ENCODE measurements at places on chromosomes 5 and 9.

- DNase-seq: no peak
Measured at GRCh38 chr9:545480-545879, 296.0 kb upstream of the DMRT1 start.

GRCh38 chr9:85534340-85534739 is 207.4 kb downstream of the AGTPBP1 start:
- DNase-seq: no peak

- no peak for DNase-seq
Measured at GRCh38 chr9:80632041-80632440, 1057.3 kb downstream of the TLE1 start.

DNA sequence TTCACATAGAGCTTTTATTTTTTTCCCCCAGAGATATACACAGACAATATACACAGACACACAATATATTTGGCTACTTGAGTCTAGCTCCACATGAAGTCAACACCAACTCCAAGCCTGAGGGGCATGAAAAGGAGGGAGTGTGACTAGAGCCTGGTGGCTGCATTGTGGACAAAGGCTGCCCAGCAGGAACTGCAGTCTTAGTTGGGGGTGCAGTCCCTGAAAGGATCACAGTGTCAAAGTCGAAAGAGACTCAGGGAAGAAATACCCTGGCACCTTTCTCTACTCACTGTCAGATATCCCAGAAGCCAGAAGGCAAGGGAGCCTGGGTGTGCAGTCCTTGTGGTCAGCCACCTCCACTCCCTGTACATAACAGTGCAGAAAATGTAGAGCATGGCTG is 231.6 kb upstream of the RPS23 start:
- DNase-seq: no peak

DNA sequence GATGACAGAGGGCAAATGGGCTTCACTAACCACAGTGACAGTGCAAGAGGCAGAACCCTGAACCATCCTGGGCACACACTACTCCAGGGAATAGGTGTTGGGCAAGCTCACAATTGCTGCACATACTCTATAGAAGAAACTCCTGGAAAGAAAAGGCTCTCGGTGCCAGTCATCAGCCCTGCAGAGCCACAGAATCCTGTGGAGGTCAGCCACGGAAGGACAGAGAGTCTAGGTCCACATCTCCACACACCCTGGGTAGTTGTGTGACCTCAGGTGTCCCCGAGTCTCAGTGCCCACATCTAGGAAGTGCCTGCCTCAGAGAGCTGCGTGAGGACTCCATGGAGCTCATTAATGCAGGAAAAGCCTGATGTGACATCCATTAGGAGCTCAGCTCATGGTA is 16.0 kb upstream of the ANGPTL2 start:
- no peak for DNase-seq

- DNase-seq: no peak
Measured at GRCh38 chr9:34582787-34583186, 6.7 kb downstream of the CNTFR start.

DNA sequence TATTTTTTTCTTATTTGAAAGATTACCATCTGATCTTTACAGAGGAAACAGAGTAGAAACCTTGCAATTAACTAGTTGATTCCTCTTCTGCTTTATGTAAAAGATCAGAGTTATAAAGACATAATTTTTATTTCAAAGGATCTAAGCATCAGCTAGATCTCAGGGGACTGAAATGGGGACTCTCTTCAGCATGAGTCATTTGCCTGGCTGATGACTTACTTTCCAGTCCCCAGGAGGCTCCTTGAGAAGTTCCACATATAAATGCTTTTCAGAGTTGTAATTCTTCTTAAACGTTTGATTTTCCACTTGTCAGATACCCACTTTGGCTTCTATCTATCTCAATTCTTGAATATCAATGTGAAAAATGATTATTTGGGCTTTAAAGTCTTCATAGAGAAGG is 389.4 kb downstream of the RAB3C start:
- no peak for DNase-seq

DNA sequence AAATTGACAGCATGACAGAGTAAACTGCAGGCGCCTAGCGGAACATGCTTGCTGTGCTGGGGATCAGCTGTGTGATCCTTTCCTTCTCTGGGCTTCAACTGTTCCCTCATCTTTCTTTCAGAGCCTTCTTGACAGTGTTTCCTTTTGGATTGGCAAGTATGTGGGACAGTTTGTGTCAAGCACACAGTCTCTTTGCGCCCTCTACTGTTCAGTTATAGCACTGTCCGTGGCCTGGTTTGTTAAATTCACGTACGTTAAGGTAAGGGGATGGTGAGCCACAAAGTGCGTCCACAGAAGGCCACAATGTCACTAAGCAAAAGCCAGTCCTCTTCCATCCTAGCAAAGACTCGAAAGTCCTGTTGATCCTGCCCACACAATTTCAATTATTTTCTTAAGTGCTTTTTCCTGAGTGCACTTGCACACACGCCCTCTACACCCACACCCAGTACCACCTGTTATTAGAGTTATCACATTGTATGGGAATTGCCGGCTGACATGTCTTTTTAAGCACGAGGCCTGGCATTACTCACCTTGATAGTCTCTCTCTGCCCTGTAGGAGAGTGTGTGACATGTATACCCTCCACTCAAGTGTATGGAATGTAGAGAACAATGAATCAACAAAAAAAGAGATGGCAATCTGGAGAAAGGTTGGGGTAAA is 22.5 kb upstream of the PTPN3 start:
- DNase-seq: peak; percentile 18

GRCh38 chr5:65461490-65461889 is 20.2 kb downstream of the ADAMTS6 start:
- DNase-seq: no peak

DNA sequence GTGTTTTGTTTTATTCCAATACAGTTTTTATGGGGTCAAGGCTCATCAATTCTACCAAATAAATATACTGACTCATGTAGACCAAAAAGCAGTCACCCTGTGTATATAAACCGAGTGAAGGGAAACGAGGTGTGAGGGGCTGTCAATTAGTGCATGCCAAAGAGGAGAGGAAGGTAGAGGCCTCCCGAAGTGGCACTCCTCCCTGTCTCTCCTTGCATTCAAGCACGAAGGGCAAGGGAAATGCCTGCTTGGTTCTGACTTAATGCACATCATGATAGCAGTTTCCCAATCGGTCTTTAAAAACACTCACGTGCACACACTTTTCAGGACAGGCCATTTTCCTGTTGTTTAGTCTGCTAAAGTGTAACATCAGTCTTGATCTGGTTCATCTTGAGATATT is 125.6 kb upstream of the SLCO6A1 start:
- DNase-seq: no peak

DNA sequence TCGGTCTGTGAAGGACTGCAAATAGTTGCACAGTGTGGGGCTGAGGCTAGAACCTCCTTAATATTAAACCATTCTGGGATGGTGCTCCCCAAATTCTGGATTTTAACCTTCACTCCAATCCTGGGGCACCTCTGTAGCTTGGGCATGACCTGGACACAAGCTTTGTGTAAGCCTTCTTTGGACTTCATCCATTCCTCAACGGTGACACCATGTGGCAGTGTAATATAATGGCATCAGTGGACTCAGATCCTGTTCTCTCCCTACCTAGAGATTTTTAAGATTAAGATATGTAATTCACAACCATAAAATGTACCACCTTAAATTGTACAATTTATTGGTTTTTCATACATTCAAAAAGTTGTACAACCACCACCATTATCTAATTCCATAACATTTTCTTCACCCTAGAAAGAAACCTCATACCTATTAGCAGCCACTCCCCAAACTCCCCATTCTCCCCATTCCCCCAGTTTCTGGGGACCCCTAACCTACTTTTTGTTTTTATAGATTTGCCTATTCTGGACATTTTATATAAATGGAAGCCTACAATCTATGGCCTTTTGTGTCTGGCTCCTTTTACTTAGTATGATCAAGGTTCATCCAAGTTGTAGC is 4.8 kb upstream of the PLGRKT start:
- DNase-seq: no peak

GRCh38 chr9:5025416-5025815 is 40.3 kb downstream of the JAK2 start:
- DNase-seq: no peak

DNA sequence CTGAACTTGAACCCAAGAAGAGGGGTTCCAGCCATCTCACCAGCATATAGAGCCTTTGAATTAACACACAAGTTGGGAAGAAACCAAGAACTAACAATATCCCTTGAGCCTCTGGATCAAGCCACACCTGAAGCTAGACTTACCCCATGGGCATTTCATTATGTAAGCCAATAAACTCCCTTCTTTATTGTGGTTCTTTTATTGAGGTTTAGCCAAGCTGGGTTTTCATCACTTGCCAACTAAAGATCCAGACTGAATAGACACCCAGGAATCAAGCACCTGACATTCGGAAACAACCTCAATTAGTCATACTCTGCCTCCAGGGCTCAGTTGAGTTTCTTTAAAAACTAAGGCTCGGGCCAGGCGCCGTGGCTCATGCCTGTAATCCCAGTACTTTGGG is 226.7 kb downstream of the AGTPBP1 start:
- DNase-seq: no peak

- no peak for DNase-seq
Measured at GRCh38 chr5:6543830-6544560, 88.8 kb downstream of the NSUN2 start.

DNA sequence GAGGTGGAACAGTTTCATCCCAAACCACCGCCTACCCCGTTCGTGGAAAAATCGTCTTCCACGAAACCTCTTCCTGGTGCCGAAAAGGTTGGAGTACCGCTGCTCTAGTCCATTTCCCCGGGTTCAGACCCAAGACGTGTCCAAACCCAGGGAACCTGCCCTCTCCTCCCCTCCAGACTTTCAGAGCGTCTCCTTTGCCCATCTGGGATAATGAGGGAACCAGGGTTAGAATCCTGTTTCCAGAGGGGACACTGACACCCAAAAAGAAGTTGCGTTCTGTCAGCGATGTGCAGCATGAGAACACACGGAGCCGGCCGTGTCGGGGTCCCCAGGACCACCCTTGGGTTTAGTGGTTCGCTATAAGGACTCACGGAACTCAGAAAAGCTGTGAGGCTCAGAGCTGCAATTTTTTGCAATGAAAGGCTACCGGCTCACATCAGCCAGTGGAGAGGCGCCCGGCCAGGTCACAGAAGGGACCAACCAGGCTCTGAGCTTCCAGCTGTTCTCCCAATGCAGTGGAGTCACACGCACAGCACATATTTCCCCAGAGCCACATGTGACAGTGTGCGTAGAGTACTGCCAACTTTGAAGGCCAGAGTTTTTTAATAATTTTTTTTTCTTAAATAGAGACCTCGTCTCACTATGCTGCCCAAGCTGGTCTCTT is 19.4 kb downstream of the LAMC3 start:
- DNase-seq: no peak

DNA sequence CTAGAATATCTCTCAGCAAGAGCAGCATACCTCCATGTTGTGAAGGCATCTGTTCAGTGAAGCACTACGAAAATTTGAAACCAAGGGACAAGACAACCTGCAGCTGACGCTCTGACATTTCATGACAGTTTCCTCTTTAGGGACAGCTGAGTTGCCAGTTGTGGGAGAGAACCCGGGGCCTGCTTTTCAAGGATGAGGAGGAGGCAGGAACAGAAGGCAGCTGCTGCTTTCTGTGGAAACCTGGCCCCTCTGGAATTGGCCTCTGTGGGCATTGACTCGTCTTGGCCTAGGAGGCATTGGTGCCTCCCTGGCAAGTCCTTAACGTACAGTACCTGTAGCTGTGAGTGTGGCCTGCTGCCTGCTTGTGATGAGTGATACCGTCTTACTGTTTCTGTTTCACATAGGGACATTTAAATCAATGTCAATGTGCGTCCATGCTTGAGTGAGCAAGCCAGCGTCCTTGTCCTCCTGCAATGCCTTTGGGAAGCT is 21.6 kb downstream of the SLC46A2 start:
- no peak for DNase-seq

DNA sequence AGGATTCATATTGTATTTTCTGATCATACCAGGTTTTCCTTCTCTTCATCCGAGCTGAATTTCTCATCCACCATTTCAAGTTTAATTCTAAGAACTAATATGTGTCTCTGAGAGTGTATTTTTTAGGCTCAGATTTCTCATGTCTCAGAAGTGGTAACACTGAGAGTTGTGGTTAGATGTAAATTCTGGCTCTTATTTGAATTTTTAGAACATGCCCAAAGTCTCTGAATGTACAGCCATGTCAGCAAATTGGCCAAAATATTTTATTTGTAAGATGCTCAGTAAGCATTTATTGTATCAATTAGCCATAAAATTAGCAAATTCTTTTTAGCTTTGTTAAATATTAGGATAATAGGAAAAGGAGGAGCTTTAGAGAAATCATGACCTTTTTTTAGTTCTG is 16.6 kb downstream of the SV2C start:
- DNase-seq: no peak

GRCh38 chr5:100423330-100423729 is 111.8 kb upstream of the FAM174A start:
- no peak for DNase-seq

GRCh38 chr9:70534061-70534460 is 119.6 kb upstream of the KLF9 start:
- DNase-seq: no peak

GRCh38 chr5:148290271-148291195 is 21.7 kb upstream of the SPINK7 start:
- DNase-seq: no peak

- DNase-seq: no peak
Measured at GRCh38 chr9:108400297-108400696, 455.5 kb downstream of the ACTL7B start.

- no peak for DNase-seq
Measured at GRCh38 chr9:127562279-127562796, 49.7 kb upstream of the STXBP1 start.

DNA sequence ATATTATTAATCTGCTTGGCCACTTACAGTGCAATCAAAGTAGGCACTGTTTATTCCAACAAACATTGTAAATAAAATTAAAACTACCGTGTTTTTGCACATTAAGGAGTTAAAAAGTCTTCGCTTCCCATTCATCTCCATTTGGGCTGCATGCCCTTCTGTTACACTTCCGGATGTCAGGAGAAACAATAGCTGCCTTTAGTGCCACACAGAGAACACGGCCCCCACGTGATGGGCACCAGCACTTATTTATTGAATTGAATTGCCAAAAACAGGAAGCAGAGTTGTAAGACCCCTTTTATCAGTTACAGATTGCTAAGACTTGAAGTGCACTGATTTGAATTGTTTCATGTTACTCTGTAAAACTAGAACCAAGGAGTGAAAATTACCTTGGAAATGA is 80.4 kb downstream of the LHFPL2 start:
- DNase-seq: no peak

DNA sequence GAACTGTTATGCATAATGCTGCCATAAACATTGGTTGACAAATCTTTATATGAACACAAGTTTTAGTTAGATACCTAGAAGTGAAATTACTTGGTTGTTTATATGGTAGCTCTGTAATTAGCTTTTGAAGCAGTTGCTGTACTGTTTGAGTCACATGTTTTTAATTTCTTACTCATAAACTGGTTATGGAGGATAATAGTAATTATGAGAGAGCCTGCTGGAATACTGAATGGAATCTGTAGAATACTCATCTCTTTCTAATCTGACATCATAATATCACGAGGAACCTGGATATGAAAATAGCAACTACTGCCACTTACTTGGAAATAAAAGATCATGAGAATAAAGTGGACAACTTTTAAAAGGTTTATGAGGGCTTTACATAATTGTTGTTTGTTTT is 509.2 kb downstream of the CETN3 start:
- no peak for DNase-seq

- DNase-seq: no peak
Measured at GRCh38 chr5:163943546-163943945, 438.1 kb downstream of the MAT2B start.

Data from NCI-H187 (cell line).